Activated T-helper 9 cell treated with anti-CD3 and anti-CD28 coated beads, Interleukin-2, amount 50 U/mL, for 16 hours (primary cell): ENCODE measurements at places on chromosomes 1 and 21.

DNA sequence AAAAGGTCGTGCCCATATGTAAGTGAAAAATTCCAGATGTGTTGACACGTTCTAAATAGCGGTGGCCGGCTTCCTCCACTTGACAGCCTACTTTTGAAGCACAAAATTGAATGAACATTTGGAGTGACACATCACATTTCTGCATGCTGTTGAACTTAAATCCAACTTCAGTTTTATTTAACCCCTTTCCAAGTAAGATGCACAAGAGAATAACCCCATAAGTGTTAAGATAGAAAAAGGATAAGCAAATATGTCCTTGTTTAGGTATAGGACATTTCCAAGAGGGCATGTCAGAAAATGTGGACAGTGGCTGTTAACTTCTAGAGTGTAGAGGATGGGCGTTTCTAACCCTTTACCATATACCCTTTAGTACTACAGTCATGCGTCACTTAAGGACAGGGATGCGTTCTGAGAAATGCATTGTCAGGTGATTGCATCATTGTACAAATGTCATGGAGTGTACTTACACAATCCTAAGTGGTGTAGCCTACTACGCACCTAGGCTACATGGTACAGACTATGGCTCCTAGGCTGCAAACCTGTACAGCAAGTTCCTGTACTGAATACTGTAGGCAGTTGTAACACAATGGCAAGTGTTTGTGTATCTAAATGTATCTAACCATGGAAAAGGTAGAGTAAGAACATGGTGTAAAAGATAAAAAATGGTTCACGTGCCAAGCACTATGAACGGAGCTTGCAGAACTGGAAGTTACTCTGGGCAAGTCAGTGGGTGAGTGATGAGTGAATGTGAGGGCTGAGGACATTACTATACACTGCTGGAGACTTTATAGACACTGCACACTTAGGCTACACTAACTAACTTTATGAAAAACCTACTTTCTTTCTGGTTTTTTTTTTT is 9.3 kb upstream of the FAM89A start:
- no peak for DNase-seq

GRCh38 chr1:54310439-54311328 is 95.5 kb downstream of the SSBP3 start:
- no peak for DNase-seq

DNA sequence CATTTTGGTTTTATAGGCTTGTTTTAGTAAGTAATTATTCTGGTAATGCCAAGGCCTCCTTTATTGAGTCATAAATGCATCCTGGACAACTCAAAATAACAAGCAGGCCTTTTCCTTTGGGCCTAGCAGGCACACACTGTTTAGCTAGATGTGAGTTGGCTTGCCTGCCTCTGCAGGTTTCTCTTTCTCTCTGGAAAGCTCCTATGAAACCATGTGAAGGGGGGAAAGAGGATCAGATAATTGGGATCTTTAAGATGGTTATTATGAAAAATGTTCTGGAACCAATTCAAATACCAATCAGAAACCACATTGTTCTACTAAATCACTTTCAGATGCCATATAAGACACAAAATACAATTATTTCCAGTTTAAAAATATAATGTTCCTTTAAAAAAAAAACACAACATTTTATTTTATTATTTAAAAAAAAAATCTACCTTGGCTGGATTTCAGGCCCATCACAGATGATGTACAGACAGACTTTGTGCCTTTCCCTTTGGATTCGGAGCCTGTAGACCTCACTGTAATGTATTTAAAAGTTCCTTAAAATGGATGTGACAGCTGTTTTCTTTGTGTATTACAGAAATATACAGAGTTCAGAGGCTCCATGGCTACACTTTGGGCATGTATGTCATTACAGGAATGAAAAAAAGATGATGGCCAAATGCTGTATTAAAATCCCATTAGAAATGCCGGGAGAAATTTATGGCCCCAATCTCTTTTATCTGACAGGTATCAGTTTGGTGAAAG is 80.2 kb downstream of the NTMT2 start:
- no peak for DNase-seq

GRCh38 chr1:58884706-58885661 is 101.1 kb upstream of the JUN start:
- no peak for DNase-seq

GRCh38 chr21:25979845-25980616 is 190.5 kb downstream of the APP start:
- no peak for DNase-seq
